ENCODE measurements at places on chromosomes 2 and 18. TPM values are rescaled to one million over a fixed set of nuclear protein-coding genes. Genes with fewer than 3 reads are reported as not detected.

DNA sequence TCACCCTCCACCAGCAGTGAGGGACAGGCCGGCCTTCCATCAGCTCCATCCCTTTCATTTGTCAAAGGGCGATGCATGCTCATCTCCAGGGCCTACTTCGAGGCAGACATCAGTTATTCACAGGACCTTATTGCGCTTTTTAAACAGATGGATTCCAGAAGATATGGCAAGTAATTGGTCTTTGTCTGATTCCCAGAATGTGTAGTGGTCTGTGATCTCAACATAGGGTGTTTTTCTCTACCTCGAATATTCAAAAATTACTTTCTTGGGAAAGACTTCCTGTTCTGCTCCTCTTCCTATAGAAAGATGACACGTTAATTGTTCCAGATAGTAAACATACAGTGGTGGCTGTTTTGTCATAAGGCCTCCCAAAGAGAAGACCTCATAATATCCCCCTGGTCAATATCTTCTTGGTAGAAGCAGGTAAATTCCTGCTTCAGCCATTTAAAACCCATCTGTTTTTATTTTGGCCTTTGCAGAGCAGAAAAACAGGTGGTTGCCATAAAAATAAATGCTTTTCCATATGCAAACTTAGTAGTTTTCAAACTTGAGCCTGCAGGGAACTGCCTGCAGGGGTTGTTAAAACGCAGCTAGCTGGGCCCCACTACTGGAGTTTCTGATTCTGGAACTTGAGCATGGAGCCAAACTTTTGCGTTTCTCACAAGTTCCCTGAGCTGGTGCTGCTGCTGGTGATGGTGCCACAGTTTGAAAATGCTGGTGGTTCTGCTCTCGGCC is 8.2 kb downstream of the SMARCAL1 start:
- DNase-seq: no peak

GRCh38 chr2:203824603-203825002 is 43.0 kb upstream of the CTLA4 start:
- no peak for DNase-seq

DNA sequence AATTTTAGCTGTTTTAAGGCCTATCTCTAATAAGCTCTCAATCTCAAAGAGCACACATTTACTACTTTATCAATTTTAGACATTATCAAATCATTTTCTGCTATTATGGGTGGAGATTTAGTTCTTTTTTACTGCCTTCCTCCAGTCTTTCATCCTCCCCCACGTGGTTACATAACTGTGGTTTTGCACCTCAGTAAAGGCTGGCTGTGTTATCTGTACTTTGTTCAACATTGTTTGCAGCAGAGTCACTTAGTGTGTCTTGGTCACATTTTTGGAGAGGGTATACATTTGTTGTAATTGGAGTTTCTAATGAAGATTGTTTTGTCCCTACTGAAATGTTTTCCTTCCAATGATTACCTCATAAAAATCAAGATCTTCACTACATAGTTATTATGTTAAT is 549.6 kb upstream of the CELF4 start:
- DNase-seq: no peak

Gene FHOD3
- 0.58 TPM for total RNA-seq

GRCh38 chr2:120983344-120983743 is 247.7 kb downstream of the GLI2 start:
- no peak for DNase-seq

DNA sequence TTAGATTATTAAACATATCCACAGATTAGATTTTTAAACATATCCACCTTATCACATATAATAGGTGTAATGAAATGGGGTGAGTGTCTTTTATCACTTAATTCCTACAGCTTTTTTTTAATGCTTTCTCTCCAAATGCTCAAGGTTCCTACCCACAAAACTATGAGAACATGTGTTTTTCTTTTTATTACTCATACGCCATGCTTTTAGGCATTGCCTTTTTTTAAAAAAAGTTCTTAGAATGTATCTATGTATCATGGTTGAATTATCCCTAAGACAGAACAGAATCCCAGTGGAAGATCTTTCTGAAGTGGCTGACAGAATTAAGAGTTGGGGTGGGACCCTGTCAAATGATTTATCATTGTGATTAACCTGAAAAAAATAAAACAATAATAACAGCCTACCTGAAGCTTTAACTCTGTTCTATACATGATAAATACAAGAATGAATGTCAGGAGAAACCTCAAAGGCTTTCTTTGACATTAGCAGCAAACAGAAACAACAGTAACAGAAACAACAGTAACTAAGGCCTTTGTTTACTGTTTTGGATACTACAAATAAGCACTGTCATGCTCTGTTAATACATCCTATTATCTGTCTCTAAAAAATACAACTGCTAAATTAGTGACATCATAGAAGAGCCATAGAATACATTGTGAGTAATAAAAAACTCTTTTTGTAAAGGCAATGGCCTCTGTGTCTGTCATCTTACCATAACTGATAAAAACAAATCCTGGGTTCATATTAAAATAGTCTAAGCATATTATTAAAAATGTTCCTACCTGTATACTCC is 4.1 kb upstream of the ZNF397 start:
- DNase-seq: no peak

Gene SPEG
- total RNA-seq: 0.21 TPM

- no peak for DNase-seq
Observed at GRCh38 chr18:58721566-58722239, 50.4 kb downstream of the MALT1 start.

DNA sequence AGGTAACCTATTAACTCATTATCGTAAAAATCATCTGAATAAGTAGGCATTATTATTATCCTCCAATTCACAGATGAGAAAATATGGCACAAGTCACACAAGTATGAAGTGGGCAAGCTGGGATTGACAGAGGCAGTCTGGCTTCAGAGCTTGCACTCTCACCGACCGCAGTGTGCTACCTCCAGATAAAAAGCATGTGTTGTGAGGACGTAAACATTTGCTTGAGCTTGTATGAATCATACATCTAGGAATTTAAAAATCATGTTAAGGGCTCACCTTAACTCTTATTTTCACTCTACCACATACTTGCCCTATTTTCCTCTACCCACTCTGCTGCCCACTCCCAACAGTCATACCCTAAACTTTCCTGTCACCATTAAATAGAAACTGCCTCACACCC is 65.3 kb upstream of the AMMECR1L start:
- no peak for DNase-seq

Gene ZSCAN30
- 14.6 TPM for total RNA-seq

DNA sequence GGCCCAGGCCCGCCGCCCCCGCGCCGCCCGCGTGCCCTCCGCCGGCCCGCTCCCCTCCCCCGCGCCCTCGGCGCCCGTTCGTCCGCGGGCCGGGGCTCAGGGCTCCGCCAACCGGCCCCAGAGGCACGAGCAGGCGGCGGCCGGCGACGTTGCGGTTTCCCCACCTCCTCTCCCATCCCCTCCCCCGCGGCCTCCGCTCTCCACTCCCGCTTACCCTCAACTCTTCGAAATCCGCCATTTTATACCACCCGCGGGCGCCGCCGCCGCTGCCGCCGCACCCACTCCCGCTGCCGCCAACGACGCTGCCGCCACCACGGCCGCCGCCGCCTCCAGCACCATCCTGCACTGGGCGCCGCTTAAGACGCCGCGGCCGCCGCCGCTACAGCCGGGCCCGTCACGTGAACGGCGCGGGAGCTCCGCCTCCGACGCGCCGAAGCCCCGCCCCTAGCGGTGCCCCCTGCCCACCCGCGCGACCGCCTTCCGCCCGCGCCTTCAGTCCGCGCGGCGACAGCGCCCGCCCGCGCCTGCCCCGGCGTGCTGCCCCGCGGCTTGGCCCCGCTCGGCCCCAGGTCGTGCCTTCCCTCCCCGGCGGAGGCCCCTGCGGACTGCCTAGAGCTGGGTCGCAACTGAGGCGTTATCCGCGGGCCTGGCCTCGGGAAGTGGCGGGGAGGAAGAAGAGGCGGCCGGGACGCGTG is at the start of the genes KATNAL2 and PIAS2:
Gene KATNAL2, plus strand, starts transcription at position 495 of the 695 bp plus-strand sequence. CDS start 29,271 bp downstream, outside the sequence.
Gene PIAS2, minus strand, starts transcription at position 400 of the 695 bp plus-strand sequence. Its CDS starts 162 bp downstream, at position 238.
- DNase-seq: peak; percentile 85

GRCh38 chr2:21363364-21363763 is 239.6 kb downstream of the TDRD15 start:
- no peak for DNase-seq

- DNase-seq: no peak
Observed at GRCh38 chr2:6879011-6879410, 1.4 kb downstream of the RSAD2 start.

- DNase-seq: no peak
Observed at GRCh38 chr2:129252781-129253460, 726.5 kb upstream of the RAB6C start.

GRCh38 chr2:95121093-95121406 is 558 bp downstream of the MRPS5 start:
- DNase-seq: peak; percentile 41

Gene ANKRD53
- 2.2 TPM for total RNA-seq

GRCh38 chr2:118013221-118013723 is 598 bp downstream of the CCDC93 start:
- DNase-seq: peak; percentile 21

Gene SPDYA
- 0.92 TPM for total RNA-seq

Gene LYPD1
- 76.6 TPM for total RNA-seq

GRCh38 chr2:137380610-137381009 is 583.7 kb upstream of the HNMT start:
- no peak for DNase-seq

Gene KCTD1
- total RNA-seq: 13.3 TPM

- DNase-seq: no peak
Observed at GRCh38 chr18:58625839-58626238, 3.1 kb downstream of the ALPK2 start.

Gene PLGLB1
- total RNA-seq: 0.75 TPM

DNA sequence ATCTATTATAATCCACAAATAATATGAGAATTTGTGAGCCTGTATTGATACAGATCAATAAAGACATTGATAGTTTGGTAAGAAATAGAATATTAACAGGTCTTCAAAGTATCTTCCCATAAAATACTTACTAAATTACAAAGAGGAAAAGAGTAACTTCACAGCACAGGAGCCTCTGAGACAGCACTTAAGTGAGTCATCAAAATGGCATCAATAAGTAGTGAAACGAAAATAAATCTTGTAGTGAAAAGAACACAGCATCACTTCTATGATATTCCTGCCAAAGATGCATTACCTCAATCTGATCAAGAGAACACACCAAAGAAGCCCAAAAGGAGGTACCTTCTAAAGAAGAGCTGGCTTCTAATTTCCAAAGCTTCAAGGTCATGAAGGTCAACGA is 116.4 kb downstream of the CBLN2 start:
- no peak for DNase-seq

DNA sequence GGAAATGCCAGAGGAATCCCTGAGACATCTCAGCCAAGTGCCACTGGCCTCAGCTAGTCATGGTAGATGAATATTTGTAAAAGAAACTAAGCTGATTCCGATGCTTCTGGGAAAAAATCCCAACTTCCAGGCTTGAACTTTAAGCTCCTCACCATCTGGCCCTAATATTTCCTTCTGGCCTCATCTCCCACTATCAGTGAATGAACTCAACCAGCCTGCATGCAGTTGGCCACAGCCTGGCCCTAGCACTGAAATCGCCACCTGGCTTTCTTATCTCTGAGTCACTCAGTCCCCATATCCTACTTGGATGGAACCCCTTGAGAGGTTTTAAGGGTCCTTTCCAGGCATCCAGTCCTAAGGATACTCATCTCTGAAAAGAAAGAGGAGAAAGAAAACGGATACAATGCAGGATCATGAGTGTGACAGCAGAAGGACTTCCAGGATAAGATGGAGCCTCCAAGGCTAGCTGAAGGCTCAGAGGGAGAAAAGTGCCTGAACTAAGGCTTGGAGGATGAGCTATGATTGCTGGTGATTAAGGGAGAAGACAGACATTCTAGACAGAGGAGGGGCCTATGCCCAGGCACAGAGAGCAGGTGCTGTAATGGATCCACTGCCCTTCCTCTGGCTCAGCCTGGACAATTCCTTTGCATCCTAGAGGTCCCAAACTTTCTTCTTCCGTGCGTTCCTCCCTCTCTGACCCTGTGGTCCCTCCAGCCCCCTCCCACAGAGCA is 141.5 kb upstream of the MYCN start:
- no peak for DNase-seq

Gene MBP
- total RNA-seq: 4.0 TPM

DNA sequence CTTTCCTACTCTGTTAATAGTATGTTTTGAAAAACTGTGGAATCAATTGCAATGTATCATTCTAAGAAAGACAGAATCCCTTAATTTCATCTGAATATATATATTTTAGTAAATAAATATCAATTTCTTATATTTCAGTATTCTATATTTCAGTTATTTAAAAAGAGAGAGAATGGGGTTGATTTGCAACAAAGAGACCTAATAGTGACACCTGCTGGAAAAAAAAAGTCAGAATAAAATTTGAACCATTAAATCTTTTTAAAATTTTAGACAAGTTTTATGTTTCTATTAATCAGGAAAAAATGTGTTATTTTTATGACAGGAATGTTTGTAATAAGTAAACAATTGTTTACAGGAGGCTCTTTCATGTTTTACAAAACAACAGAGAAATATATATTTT is 20.7 kb upstream of the CCNT2 start:
- DNase-seq: peak; percentile 20

DNA sequence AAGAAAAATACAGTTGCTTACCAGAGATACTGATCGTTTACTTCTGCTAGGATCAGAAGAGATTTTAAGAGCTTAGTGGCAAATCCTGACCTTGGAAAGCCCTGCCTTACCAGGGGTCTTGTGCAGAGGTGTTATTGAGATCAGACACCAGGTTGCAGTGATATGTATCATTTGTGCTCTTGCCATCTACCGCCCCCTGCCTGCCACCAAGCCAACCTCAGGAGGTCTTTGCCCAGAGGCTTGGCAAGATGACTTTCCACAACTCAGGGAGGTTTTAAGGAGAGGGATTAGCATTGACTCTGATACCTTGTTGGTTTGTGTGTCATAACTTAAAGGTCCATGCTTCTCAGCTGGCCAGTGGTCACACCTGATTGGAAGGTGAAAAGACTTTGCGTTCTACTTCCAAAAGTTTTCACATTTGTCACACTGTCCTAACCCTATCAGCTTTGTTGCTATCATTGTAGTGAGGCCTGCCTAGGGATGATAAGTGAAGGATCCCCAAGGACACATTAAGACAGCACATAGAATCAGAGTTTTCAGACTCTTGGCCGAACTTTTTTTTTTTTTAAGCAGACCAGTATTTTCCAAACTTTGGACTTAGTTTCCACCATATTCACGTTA is 46.2 kb upstream of the MGAT5 start:
- DNase-seq: peak; percentile 69

Gene IL1RN
- not detected for total RNA-seq
